ENCODE measurements at places on chromosomes 1 and 21.

DNA sequence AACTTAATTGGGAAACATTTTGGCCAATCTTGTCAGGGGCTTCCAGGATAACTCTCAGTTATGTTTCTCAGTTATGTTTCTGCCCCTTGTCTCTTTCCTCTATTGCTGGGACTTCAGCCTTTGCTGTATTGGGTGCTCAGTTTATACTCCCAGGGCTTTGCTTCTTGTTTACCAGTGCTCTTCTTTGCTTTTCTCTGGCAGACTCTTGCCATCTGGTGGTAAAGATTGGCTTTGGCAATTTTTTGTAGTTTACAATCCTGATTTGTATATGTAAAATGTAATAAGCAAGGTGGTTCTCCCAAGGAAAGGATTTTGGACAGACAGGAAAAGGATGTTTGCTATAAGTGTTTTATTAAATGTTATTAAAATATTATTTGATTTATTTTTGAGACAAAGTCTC lies 37.9 kb downstream of the FABP3 start:
- DNase-seq = no peak

- DNase-seq = no peak
These were observed 16.6 kb upstream of the S1PR1 start for GRCh38 chr1:101219924-101220870.

GRCh38 chr1:153962088-153963029 lies 978 bp downstream of the SLC39A1 start:
- no peak for DNase-seq

DNA sequence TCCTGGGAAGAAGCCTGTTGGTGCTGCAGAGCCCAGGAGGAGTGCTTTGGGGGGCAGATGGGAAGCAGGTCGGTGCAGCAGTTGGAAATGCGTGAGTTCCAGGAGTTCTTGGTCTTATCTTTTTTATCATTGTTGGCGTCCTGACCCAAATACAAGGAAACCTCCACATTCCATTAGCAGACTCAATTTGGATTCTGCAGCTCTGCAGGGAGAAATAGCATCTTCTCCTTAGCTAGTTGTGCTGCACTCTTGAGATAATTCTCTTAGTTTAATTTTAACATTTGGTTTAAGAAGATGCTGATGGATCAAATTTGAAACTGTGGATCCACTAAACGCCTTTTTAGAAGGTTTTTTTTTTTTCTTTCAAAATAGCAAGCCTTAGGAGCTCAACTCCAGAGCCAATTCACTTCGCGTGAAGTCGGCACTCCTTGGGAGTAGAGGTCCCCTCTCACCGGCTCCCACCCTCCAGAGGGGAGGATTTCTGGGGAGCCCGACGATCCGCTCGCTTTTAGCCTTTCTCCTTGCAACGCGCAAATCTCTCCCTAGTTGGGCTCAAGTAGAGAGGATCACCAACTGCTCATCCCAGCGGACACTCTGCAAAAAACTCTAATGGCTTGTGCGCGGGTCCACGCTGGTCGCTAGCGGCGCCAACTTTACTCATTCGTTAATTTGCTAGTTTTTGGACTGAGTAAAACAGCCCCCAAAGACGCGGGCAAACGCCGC lies 1.3 kb downstream of the PLD5 start:
- DNase-seq = no peak

DNA sequence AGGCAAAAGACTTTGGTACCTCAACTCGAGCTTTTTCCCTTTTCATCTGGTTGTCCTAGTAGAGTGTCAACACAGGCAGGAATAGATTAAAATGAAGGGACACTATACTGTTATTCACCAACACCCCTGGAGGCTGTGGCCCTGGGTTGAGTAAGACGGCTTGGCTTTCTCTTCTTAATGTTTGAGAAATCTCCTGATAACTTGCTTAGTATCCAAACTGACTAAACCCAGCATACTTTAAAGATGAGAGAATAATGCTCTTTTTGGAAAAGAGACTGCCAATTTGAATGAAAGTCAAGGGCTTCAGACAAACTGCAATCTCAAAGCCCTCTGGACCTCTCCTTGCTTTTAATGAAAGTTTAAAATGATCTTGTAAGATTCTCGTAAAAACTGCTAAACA lies 2.6 kb upstream of the SLC30A1 start:
- DNase-seq = no peak

GRCh38 chr1:234570329-234571120 lies 39.5 kb downstream of the IRF2BP2 start:
- no peak for DNase-seq

- no peak for DNase-seq
These were observed 1.6 kb downstream of the RAP1GAP start for GRCh38 chr1:21667348-21668231.
